ENCODE measurements at places on chromosomes 7 and 10.

GRCh38 chr7:93516834-93517233 is 57.7 kb downstream of the CALCR start:
- no peak for DNase-seq

- no peak for DNase-seq
These were observed 26.4 kb downstream of the LAMB4 start for GRCh38 chr7:108103558-108104298.

DNA sequence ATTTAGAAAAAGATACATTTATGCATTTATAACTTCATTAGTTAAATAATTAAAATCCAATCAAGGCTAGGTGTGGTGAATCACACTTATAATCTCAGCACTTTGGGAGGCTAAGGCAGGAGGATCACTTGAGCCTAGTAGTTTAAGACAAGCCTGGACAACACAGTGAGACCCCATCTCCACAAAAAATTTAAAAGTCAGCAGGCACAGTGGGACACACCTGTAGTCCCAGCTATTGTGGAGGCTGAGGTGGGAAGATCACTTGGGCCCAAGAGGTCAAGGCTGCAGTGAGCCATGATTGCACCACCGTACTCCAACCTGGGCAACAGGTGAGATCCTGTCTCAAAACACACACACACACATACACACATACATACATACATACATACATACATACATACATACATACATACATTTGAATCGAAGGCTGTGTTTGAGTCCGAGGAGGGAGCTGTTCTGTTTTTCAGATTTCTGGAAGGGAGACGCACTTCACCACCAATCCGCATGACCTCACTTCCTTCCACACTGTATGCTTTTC is 30.1 kb downstream of the SFMBT2 start:
- DNase-seq, result no peak

DNA sequence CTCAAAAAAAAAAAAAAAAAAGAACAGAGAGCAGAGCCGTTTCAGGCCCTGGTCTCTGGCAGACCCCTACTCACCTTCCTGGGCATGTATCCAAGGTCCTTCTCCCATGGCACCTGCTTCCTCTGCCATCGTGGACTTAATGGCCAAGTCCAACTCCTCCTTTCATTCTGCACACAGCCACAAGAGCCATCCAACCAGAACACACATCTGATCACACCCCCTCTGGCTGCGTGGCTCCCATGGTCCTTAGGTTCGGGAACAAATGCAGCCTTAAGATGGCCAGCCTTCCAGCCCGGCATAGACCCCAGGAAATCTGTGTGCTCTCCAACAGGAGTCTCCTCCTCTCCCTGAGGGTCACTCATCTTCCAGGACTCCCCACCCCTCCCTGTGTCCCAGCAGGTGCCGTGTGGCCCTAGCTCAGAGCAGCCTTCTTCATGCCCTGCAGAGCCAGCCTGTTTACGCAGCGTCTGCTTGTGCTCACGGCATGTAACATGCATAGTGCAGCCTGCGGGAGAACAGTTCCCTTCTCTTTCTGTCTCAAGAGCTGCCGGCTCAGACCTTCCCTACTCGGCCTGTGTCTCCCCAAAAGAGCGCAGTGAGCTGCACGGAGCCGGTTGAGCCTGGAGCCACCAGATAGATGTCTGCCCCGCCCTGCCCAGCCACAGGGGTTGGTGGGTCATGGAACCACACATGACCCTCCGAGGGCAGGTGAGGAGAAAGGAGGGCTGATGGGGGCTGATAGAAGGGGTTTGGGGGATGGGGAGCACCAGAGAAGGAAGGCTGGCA is 157.3 kb downstream of the NRF1 start:
- DNase-seq, result no peak

DNA sequence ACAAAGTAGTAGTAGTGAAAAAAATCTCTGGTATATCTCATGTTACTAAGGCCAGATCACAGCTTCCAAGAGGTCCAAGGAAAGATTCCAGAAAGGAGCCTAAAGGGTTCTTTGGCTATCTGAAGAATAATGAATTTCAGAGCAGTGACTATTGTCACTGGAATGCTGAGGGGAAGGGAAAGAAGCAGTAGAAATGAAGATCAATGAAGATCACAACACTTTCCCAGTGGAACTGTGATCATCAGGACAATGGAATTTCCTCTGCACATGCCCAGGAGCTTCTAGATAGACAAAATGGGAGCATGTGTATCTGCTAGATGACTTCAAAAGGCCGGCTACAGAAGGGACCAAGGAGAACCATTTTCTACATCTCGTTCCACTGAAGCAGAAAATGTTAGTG is 219.5 kb upstream of the PHYHIPL start:
- DNase-seq, result no peak

- DNase-seq, result no peak
These were observed 87.9 kb downstream of the HIF1AN start for GRCh38 chr10:100623521-100624230.

DNA sequence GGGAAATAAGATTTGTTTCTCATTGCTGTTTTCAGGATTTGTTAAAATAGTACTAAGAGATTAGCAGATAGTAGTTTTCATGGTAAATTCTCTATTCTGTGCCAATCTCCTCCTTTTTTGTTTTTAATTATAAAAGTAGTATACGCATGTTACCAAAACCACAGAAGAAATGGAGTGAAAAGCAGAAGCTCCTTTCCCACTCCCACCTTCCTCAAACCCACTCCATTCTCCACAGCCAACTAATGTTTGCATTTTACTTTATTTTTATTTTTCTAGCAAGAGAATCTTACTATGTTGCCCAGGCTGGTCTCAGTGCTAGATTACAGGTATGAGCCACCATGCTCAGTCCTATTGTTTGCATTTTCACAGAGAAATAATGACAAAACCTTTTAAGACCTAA is 4.5 kb upstream of the LRMDA start:
- DNase-seq, result no peak

- no peak for DNase-seq
These were observed 30.3 kb downstream of the SKIDA1 start for GRCh38 chr10:21495002-21495751.

DNA sequence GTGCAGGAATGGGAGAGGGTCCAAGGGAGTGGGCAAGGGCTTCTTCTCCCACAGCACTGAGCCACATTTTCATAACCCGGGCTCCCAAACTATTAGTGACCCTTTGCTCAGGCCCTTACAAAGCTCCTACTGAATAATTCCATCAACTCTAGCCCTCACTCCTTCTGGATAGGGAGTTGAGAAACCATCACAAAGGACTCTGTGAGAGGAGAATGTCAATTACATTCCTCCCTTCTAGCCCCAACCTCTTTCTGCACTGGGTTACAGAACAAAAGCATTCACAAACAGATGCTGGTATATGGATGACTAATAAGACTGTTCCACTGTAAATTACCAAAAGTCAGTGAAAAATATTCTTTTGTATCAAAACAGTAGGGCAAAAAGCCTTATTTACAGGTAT is 203.7 kb downstream of the SORCS1 start:
- no peak for DNase-seq

DNA sequence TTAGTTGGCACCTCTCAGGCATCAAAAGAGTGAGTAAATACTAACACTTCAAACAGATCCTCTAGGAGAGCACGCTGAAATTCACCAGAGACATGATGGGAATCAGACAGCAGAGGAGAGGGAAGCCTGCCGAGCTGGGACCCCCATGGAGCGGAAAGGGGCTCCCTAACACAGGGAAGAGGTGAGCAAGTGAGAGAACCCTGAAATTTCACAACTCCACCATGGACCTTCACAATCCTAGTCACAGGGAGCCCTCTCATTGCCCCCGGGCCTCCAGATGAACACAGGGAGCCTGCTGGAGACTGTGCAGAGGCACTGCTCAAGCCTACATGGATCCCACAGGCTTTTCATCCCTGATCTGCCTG is 59.2 kb upstream of the ANTXRL start:
- no peak for DNase-seq

DNA sequence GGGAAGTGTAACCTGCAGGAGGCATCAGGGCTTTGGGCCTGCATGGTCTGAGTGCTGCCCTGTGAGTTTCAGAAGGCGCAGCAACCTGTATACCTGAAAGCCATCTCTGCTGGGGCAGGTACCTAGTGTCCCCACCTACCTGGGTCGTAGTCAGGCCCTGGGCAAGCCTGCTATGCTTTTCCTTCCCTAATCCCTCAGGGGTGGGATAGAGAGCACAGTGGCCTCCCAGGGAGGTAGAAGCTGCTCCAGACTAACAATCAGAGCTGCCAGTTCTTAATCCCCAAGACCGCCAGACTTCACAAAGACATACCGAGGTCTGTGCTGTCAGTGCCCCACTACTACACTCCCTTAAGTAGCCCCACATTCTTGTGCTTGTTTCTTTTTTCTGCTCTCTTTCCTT is 52.0 kb downstream of the PTEN start:
- DNase-seq, result no peak

GRCh38 chr7:131383417-131384285 is 56.0 kb downstream of the MKLN1 start:
- DNase-seq, result no peak

DNA sequence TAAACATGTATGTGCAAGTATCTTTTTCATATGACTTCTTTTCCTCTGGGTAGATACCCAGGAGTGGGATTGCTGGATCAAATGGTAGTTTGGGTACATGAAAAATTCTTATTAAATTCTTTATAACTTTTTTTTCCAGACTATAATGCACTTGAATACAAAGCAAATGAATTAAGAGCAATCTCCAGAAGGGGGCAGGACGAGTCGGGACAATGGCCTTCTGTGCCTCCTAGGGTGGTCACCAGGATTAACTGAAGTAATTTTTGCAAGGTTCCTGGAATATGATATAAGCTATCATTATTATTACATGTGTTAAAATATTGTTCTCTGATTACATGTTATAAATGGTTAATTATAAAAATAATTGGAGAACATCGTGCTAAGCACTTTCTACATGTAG is 127.2 kb downstream of the PPP1R17 start:
- DNase-seq, result no peak

DNA sequence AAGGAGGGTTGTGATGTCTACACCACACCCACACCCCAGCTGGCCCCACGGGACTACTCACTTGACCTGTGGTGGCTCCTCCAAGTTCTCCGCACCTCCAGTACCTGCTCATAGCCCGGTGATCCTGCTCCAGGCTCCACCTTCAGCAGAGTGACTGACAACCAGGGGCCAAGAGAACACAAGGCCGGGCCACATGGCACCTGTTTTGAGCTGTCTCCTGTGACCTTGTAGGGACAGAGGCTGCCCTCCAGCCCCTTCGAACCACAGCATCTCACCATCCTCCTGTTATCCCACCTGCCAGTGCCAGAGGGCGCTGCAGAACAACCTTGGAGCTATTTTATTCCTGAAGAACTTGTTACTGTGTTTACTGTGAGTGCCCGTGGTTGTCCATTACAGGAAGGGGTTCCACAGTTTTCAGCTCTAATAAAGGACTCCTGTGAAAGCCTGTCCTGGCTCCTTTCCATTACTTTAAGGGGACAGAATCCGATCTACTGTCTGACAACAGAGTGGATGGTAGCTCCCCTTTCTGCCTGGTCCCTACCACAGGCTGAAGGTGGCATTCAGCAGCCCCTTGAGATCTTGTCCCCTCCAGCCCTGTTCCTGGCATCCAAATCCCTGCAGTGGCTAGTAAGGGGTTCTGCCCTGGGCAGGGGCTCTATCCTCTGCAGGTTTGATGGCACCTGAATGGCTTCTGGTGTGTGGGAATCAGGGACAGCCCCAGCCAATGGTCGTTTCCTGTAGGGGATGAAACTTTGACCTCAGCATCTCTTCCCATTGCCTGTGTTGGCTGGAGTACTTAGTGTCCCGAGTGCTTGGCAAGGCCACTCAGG is 50.8 kb downstream of the C10orf120 start:
- DNase-seq, result no peak

- no peak for DNase-seq
These were observed 377.6 kb downstream of the MDFIC start for GRCh38 chr7:115299397-115300037.

DNA sequence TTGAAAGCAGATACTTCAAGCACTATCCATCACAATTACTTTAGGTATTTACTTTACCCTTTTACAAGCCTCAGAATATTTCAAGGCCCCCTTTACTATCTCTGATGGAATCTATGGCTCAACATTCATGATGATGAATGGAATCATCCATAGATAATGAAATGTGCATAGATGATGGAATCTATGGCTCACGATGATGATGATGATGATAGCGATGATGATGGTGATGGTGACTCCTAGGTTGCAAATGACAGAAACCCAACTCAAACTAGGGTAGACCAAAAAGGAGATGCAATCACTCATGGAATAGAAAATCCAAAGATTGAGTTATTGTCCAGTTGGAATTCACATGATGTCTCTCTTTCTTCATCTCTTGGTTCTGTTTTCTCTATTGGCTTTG is 55.7 kb downstream of the NEBL start:
- DNase-seq, result no peak

DNA sequence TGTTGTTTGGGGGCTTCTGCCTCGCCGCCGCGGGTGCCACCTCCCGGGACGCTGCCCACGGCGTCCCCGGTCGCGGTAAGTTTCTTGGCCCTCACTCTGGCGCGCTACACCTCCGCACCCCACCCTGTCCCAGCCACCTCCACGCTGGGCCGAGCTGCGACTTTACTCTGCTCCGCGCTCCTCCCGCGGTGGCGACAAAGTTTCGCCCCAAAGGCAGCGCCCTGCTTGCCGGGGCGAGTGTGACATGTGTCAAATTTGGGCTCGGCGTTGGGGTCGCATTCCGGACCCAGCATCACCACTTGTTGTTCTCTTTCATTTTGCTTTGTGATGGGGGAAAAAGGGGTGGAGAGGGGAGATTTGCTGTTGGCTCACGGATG is 167.7 kb upstream of the PPP1R3A start:
- no peak for DNase-seq

DNA sequence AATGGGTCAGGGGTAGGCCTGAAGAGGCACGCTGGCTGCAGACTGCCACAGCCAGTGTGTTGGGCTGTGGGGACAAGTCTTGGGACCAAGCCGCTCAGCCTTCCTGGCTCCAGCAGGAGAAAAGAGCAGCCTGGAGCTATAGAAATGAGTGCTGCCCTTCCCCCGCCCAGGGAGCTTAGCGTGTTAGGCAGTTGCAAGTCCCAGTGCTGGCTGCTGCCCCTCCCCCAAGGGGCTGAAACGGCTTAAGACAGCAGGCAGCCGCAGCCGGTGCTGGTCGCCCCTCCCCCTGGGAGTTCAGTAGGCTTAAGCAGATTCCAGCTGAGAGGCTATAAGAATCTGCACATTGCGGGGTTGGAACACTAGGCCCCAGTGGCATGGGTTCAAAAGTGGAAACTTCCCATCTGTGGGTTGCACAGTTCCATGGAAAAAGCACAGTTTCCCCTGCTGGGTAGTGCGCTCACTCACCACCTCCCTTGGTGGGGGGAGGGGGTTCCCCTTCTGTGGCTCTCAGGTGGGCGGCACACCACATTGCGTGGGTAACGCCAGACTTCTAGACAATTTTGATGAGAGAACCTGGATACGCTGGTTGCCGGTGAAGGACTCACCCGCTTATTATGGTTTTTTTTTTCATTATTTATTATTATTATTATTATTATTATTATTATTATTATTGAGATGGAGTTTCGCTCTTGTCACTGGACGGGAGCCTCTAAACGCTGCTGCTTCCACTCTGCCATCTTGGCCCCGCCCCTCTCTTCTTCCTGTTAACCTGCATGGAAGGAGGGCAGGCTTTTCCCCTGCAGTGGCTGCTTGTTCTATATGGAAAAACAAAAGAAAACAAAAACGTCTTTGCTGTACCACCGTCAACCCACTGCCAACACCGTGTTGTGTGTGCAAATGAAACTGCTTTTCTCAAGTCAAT is 151.1 kb downstream of the CXCL12 start:
- no peak for DNase-seq

GRCh38 chr7:152663931-152664330 is 12.0 kb downstream of the XRCC2 start:
- DNase-seq, result no peak

- no peak for DNase-seq
These were observed 110.3 kb downstream of the LRRC4 start for GRCh38 chr7:127920787-127921438.
